Adrenal gland (tissue), 19 donors: ENCODE measurements at places on chromosomes 12 and 14. TPM values are rescaled to one million over a fixed set of nuclear protein-coding genes. Genes with fewer than 3 reads are reported as not detected.

The ZFYVE1 gene
- 8.2 TPM for polyA plus RNA-seq

The SERPINA9 gene
- not detected for polyA plus RNA-seq

The AMHR2 gene
- polyA plus RNA-seq, result 19.8 TPM

The SYNE3 gene
- polyA plus RNA-seq, result 6.2 TPM

The ABHD12B gene
- 0.10 TPM for polyA plus RNA-seq

The OTUB2 gene
- 0.48 TPM for polyA plus RNA-seq

The MAX gene
- polyA plus RNA-seq, result 62.3 TPM

The HVCN1 gene
- polyA plus RNA-seq, result 6.5 TPM

The EIF2S3B gene
- 0.56 TPM for polyA plus RNA-seq

The SETD1B gene
- 27.3 TPM for polyA plus RNA-seq

The NEUROD4 gene
- 3.3 TPM for polyA plus RNA-seq
